ENCODE measurements at places on chromosomes 6 and 20.

- DNase-seq: no peak
Observed at GRCh38 chr6:132725947-132726607, 12.2 kb upstream of the VNN1 start.

DNA sequence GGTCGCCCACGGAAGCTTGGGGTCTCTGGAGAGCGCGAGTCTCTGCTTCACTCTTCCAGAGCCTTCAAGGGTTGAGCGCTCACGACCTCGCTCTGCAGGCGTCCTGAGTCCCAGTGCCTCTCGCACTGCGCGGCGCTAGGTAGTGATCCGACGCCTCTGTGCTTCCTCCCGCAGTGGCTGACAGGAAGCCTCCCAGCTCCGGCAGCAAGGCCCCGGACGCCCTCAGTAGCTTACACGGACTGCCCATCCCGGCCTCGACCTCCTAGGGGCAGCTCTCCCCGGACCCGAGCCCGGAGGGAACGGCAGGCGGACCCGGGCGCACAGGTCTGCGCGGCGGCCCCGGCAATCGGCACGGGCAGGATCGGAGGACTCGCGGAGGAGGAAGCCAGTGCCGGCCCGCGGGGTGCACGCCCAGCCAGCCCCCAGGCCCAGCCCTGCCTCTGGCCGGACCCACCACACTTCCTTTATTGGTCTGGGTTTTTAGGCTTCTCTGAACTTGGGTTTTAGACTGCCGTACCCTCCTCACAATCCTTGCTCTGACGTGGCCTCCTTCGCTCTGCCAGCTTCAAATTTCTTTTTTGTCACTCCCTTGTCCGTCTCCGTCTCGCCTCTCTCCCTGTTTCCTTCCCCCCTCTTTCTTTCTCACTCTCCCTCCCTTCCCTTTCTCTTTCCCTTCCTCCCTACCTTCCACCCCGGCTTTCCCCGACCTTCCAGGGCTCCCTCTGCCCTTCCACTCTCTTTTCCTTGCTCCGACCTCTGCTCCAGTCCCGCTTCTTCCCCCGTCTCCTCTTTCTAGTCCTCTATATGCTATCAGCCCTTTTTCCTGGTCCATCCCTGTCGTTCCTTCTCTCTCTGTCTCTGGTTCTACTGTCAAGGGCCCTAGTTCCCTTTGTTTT is 9.1 kb downstream of the PAX1 start:
- DNase-seq: no peak

GRCh38 chr20:62417981-62418708 is 9.2 kb downstream of the RBBP8NL start:
- no peak for DNase-seq

DNA sequence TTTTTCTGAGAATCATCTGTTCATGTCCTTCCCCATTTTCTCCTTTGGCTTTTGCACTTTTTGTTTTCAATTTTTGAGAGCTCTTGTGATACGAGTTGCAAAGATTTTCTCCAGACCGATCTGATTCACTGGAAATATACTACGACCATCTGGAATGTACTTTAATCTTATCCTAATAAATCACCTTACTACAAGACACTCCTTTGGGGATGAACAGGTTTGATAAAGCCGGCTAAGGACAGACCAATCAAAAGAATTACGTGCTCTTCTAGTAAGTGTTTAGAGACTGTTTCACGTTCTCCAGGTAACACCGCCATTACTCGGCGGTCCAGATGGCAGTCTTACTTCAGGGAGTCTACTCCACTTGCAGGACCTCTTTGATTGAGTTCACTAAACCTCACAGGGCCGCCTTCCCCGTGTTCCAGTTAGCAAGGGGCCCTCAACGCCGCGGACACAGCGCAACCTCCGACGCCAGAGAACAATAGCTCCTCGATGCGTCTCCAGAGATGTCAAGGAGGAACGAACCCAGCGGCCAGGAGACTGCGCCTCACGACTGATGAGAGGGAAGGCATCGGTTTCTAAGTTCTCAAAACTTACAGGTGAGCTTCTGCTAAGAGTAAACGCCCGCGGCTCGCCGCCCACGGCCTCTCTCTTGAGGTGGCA is 920 bp upstream of the WTAP start:
- DNase-seq: no peak

DNA sequence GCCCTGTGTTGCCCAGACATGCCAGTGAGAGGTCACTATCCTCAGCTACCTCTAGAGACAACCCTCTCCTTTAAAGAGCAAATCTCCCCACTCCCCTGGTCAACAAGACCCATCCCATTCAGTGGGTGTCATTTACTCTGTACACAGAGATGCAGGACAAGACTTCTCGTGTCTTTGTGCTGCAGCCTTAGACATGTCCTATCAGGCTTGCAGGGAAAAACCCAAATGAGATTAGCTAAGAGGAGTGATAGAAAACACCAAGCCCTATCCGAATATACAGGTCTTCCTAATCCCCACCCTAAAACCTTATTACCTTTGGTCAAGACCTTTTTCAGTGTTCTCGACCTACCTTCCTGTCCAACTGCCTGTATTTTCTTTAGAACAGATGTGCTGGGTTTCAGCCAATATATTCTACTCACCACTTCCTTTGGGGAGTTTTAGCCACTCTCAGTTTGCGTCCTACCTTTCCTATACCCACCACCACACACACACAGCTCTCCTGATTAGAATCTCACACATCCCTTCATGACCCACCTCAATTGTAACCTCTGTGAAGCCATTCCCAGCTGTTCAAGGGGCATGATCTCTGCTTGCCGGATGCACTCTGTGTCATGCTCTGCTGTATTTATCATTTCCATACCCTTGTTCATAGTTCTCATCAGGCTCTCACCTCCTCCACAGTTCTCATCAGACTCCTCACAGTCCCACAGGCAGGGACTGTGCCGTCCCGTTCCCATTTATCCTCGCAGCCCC is 39.7 kb downstream of the TRAM2 start:
- DNase-seq: no peak

DNA sequence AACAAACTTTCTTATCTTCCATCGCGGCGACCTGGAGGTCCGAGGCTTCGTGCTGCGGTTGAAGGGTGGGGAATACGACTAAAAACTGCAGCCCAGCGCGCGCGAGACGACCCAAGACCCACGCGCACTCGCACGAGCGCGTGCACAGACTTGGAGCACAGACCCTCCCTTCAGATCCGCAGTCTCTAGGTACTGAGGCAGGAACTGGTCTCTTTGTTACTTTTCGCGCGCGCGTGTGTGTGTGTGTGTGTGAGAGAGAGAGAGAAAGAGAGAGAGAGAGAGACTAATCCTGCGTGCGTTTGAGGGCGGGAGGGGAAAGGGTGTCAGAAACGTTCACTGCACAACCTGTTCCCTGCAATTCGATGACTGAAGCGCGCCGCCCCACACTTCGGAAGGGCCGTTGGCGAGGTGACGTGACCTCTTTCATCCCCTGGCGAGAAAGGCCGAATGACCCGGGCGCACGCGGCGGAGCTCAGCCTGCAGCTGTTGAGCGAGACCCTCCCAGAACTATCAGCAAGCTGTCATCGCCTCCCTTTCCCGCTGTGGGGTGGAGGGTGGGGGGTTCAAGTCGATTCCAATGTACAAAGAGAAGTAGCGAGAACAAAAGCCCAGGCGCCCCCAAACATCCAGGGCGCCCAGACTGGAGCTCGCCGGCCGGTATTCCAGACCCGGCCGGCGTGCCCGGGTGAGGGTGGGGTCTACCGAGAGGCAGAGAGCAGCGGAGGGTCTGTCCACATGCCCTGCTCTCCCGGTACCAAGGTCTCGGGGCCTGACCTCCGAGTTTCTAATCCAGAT is 1.5 kb upstream of the TUBB2B start:
- no peak for DNase-seq

GRCh38 chr6:159444056-159444760 is 248.8 kb downstream of the SOD2 start:
- DNase-seq: no peak

DNA sequence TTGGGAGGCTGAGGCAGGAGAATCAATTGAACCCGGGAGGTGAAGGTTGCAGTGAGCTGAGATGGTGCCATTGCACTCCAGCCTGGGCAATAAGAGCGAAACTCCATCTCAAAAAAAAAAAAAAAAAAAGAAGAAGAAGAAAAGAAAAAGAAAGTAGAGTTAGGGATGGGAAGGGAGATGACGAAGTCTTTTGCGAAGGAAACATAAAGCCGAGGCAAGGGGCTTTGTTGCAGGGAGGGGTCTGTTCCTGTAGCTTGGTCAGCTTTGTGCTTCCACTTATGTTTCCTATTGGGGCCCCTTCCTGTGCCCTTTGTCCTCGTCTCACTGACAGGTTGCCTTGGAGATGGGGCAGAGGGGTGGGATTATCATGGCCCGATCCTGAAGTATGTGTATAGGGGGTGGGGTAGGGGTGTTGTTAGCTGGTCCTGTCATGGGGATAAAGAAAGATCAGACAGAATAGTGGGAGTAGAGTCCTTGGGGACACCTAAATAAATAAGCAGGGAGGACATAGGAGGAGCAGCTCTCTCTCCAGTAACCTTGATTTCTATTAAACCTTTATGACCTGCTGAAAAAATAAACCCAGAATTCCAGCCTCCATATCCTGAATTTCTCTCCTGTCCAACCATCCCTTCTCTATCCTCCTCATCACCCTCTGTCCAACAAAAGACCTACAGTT is 1.1 kb upstream of the CLIC1 start:
- no peak for DNase-seq

GRCh38 chr6:166578536-166579236 is 7.8 kb downstream of the RAMACL start:
- DNase-seq: no peak

DNA sequence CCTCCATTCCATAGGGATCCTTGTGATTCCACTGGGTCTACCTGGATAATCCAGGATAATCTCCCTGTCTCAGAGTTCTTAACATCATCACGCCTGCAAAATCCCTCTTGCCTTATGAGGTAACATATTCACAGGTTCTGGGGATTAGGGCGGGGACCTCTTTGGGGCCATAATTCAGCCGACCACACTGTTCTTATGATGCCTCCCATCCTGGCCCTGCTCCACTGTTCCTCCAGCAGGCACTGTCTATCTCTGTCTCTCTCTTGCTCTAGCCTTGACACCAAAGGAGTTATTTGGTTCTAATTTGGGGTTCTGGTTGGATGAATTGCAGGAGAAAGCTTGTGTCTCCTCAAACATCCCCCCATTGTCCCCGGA is 168.1 kb downstream of the NFATC2 start:
- DNase-seq: no peak

DNA sequence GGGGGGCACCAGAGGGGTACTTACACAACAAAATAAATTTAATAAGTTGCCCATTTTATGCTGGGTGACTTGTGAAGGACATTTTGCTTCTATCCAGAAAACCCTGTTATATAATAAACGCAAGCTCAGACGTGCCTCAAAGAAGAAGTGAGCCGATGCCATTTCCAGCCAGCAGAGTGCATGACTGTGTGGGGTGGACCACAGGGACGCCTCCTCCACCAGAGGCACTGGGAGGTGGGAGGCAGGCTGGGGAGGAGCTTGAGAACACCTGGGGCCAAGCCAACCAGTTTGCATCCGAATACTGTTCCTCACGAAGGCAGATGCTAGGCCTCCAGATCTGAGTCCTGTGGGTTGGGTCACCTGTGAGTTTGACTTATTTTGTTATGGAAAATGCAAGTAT is 363.8 kb downstream of the RNGTT start:
- no peak for DNase-seq

GRCh38 chr20:56420028-56420427 is 8.0 kb downstream of the CASS4 start:
- DNase-seq: no peak

DNA sequence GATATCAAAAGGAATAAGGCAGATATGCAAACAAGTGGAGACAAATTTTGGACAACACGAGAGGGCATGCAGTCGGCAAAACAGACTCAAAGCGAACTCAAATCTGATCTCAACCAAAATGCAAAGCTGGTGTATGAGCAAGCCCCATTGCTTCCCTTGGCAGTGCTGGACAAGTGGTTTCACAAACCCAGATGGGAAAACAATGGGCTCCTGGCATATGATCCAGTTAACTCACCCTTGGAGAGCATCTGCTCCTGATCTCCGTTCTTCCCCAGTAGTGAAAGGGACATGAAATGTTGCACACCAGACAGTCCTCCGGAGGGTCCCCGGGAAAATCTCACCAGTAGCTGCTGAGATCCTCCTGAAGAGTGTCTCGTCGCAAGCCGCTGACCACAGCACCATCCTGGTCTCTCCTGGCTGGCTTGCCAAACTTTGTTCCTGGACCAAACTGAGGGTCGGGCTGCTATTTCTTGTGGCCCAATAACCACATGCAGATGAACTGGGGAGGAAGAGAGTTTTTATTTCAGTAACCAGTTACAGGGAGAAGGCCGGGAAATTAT is 84.3 kb upstream of the THBS2 start:
- no peak for DNase-seq

DNA sequence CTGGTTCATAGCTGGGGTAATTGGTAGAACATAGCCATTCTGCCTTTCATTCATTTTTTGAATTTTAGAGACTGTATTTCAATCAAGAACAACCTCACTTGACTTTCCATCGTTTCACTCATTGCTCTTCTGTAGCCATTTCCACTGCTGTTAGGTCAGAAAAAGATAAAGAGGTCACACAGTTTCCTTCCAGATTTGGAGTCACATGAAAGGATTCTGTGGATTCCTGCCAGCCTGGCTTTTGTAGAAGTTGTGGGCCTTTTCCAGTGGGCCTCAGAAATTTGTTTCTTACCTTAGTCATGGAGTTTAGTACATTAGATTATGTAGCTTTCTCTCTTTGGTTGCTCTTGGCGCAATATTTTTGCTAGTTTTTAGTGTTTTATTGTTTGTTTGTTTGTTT is 157.8 kb downstream of the SASH1 start:
- DNase-seq: no peak

GRCh38 chr6:143370812-143371370 is 79.6 kb downstream of the ADAT2 start:
- no peak for DNase-seq

GRCh38 chr20:8527998-8528723 is 396.1 kb downstream of the PLCB1 start:
- no peak for DNase-seq

- no peak for DNase-seq
Observed at GRCh38 chr6:15845492-15845891, 182.7 kb upstream of the DTNBP1 start.

DNA sequence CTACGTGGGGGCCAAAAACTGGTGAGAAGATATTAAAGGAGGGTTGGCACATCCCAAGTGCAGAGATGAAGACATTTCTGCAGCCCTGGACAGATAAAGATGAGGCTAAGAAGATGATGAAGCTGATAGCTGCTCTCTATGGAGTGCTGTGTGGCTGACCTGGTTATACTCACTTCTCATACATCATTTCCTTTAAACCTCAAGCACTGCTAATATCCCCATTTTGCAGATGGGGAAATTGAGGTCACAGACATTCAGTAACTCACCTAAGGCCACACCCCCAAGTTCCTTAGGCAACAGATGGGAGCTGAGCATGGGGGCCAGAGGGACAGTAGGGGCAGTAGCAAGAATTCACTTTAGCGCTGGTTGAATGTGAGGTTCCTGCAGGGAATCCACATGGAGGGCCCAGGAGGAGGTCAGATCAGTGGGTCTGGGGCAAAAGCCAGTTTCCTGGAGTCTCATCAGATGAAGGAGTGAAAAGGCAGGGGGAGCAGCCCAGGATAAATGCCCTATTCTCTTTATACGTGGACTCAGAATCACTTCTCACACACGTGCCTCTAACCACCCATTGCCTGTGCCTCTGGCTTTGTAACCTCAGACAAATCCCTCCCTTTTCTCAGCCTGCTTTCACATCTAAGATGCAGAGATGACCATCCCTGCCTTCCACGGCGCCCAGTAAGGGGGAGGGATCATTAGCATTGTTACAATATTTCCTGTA is 125.8 kb downstream of the NFATC2 start:
- no peak for DNase-seq

GRCh38 chr20:62907384-62908317 is 18.7 kb downstream of the DIDO1 start:
- DNase-seq: no peak

- DNase-seq: no peak
Observed at GRCh38 chr20:38298768-38299288, 5.1 kb upstream of the BPI start.

GRCh38 chr6:35177157-35177556 is 36.0 kb upstream of the TCP11 start:
- no peak for DNase-seq

Measured in anterior cingulate cortex (tissue), 58 donors.